SK-MEL-5 (cell line): ENCODE measurements at places on chromosomes 11 and 22.
A peak's percentile ranks its signal among the peaks of the same experiment; 100 is the strongest.

DNA sequence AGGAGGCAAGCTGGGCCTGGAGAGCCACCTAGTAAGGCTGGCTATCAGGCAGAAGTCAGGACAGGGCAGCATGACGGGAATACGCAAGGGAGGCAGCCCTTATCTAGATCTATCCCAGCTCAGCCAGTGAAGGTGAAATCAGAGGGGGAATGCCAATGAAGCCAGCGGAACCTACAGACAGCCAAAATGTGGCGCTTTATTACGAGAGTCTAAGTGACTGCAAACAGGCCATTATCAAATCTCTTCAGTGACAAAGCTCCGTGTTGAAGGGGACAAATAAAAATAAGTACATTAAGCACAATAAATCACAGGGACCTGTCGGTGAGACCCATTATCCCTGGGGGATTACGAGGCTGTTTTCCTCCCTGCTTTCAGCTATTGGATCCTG lies 22.8 kb downstream of the LARGE1 start:
- no peak for DNase-seq

DNA sequence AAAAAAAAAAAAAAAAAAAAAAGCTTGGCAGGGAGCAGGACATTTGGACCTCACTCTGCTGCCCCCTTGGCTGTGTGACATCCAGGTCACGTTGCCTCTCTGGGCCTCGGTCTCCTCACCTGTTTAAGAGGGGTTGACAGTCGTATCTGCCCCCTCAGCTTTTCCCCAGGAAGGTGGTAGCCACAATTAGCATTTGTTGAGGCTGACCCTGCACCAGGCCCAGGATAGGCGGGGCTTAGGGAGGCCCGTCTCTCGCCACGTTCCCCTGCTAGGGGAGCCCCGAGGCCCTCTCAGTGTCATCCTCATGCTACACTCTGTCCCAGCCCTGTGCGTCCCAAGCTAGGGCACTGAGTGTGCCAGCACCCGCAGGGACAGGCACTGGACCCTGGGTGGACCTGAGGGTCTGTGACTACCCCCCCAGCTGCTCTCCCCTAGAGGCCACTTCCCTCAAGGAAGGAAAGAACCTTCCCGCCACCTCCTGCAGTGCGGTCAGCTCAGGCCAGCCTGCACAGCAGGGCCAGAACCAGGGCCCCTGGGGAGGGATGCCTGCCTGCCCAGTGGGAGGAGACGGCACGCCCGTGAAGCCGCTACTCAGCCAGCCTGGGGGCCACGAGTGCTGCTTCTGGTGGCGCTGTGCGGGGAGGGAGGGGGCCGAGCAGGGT lies 38.5 kb upstream of the PPARA start:
- DNase-seq = no peak

- DNase-seq = no peak
These were observed 38.0 kb downstream of the TMEM45B start for GRCh38 chr11:129853518-129854231.

DNA sequence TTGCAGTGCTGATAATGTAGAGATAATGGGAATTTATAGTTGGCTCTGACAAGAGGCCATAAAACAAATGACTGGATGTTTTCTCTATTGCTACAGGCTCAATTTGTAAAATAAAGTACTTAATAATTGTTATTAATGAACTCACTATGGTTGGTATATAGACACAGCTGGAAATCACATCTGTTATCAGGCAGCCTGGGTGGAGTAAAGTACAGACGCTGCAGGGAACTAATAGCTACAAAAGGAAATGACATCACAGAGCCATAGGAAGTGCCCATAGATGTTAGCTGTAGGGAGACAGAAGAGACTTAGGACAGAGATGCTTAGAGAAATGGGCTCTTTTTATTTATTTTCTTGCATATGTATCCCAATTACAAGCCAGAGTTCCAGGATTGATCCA lies 81.0 kb upstream of the SNX19 start:
- no peak for DNase-seq

DNA sequence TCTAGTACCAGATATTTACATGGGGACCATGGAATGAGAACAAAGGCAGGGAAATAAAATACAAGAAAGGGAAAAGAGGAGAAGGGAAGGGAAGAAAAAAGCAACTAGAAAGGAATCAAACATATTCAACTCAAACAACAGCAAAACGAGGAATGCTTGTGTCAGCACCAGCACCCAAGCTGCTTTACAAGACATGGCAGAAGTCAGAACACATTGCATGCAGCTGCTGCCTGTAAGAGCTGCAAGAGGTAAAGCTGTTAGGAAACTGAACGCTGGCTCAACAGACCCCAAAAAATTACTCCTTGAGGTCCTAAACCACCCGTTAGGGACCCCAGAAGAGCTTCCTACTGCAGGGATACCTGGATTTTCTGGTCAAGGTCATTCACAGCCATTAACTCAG lies 296.9 kb downstream of the OPCML start:
- DNase-seq = no peak

DNA sequence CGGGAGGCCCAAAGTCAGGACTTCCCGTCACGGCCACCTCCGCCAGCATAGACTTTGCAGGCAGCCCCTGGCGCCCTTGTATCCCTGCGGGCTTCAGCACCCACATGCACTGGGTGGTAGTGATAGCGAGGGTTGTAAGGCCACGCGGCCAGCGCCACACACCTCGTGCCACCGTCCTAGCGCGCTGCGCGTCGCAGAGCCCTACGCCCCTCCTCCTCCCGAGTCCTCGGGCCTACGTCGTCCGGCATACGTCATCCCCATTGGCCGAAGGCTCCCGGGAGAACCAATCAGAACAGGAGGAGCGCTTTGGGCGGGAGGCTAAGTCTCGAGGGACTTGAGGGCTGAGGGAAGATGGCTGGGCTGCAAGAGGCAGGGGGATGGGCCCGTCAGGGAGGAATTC lies 1.3 kb upstream of the BTBD18 start:
- DNase-seq = no peak

- no peak for DNase-seq
These were observed 4.6 kb upstream of the GALR3 start for GRCh38 chr22:37818409-37819104.

- no peak for DNase-seq
These were observed 83.3 kb downstream of the ATG16L2 start for GRCh38 chr11:72897506-72897905.

- no peak for DNase-seq
These were observed 7.5 kb upstream of the C11orf65 start for GRCh38 chr11:108474664-108475463.

- DNase-seq = peak; percentile 61
These were observed 39.2 kb upstream of the SLC36A4 start for GRCh38 chr11:93236741-93237675.

- peak; percentile 99 for DNase-seq
These were observed at the start of gene RBM4 for GRCh38 chr11:66638177-66639065. Gene RBM4, plus strand, starts transcription at chr11:66638703. Its CDS starts 1,009 bp downstream, at chr11:66639712.

DNA sequence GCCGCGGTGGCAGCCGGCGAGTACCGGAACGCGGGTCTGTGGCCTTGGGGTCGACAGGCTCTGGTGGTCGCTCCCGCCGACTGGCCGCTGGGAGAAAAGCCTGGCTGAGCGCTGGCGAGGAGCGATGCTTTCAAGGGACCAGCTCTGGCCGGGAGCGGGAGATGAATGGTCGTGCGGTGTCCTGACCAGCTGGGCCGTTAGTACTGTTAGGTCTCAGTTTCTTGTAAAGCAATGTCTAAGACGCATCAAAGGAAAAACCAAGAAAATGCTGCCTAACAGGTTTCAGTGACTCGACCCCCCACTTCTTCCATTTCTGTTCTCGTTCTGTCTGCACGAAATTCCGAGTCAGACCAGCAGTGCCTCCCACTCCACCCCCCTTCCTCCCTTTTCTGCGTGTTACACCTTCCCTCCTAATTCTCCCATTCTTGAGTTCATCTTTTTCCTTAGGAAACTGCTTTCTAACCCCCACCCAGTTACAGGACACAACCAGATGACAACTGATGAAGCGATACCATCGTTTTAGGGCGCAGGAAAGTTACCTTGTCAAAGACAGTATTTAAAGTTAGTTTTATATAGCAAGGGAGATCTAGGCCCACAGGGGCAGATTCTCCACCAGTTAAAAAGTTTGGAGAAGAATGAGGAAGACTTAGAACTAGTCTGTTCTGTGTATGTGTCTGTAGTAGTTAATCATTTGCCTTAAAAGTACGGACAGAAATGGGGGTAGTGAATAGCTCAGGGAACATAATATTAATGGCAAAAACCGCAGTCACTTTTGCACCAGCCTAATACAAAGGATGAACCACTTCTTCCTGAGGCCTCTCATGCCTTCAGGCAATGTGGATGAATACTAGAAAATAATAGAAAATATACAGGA lies 1.0 kb downstream of the CUL5 start:
- DNase-seq = no peak

DNA sequence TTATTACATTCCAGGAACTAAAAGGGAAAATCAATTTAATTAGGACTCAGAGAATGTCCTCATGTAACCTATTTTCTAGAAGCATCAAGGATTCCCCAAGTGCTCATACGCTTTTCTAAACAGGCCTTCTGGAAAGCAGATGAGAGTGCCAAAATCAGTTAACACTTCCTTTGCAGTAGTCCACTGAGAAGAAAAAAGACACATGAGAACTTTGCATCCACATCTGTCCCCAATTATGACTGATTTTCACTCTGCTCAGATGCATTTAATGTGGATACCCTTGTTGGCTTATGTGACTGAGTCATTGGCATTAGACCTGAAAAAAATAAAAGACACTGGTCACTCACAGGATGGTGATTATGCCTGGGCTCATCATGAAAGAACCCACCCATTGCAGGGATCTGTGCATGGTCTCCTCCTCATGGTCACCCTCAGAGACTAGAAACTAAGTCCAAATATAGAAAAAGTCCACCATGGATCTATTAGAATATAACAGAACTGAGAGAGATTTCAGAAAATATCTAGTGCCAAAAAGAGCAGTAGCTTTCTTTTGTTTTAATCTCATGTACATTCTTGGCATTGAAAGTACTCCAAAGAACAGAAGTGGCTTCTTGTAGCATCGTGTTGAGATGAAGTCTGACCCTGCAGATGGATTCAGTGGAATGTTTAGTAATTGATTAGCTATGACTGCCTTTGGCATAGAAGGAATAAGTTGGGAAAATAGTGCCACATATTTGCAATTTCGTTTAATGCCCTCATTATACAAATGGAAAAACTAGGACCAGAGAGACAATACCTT lies 48.8 kb upstream of the FIBIN start:
- DNase-seq = no peak

DNA sequence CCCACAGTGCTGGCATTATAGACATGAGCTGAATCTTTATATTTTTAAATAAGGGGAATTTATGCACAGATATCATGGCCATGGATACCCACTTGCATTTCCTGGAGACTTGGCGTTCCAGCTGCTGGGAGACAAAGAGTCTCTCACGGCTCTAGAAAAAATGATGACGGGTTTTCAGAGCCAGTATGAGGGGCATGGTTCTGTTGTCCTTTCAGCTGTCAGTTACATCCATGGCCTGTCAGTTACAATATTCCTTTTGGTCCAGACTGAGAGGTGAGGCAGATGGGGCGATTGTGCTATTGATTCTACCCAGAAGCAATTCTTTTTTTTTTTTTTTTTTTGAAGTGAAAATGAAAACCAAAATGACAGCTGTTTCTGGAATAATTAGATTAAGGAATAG lies 29.7 kb downstream of the USH1C start:
- DNase-seq = no peak

DNA sequence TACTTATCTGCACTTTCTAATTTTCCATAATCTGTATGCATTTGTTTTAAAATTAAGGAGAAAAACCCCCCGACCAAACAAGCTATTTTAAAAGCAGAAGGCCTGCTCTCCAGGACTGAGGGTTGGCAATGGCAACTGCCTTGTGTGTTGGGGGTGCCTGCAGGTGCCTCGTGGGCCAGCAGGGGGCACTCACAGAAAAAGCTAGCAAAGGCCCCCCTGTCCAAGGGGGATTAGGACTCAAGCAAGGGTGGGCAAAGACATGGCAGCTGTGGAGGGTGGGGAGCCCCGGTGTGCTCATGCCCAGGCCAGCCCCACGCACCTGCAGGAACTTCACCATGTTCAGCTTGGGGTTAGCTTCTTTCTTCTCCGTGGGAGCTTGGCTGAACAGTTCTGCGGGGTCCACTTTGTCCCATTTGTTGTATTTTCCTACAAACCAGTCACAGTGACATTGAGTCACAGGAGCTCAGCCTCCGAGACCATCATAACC lies 10.3 kb downstream of the TOP3B start:
- DNase-seq = peak; percentile 62

- DNase-seq = no peak
These were observed 19.1 kb upstream of the IL18BP start for GRCh38 chr11:71979602-71980001.

DNA sequence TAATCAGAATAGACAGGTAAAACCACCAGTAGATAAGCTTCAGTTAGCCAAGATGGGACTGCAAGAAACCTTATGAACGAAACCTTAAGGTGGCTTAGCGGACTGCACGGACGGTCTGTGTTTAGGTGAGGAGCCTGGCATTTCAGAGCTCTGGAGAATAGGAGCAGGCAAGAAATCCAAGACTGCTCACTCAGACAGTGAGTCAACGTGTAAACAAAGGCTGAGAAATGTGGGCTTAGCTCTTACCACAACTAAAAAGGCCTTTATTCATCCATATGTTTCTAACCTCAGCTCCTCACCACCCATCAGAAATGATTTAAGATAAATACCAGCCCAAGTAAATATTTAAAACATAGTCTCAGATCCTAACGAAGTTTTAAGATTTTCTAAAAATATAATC lies 657.7 kb downstream of the OPCML start:
- DNase-seq = no peak

DNA sequence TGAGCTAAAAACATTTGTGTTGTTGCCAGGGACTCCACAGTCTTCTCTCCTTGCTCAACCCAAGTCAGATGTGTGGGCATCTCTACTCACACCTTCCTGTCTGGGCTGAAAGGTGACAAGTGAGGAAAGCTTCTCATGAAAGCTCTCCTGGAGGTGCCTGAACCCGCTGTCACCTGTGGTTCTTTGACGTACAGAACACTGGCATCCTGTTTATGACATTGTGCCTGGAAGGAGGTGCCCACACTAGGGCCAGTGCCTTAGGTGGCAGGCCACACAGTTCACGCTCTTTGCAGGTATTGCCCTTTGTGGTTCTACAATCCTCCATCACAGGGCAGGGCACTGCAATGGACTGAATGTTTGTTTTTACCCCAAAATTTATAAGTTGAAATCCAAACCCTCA lies 108.5 kb downstream of the CD44 start:
- no peak for DNase-seq

DNA sequence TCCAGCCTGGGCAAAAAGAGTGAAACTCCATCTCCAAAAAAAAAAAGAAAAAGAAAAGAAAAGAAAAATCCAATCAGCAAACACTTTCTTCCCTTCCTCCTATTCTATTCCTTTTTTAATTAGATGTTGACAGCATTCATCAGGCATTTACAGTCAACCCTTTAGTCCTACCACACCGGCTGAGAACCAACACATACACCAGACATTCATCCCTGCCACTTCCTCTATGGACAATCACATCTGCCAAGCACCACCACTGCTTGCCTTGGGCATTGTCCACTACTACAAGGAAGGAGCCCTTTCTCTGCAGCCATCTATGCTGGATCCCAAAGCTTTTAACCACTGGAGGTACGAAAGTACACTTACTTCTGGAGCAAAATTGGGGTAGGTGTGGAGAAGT lies 9.4 kb upstream of the SLN start:
- no peak for DNase-seq

- DNase-seq = no peak
These were observed 77.1 kb upstream of the IGLL5 start for GRCh38 chr22:22810471-22810870.

- DNase-seq = peak; percentile 89
These were observed 5.8 kb upstream of the MIEF1 start for GRCh38 chr22:39496131-39496838.

- no peak for DNase-seq
These were observed 324.8 kb downstream of the MN1 start for GRCh38 chr22:27476729-27477128.

- no peak for DNase-seq
These were observed 415 bp downstream of the CENATAC start for GRCh38 chr11:118998388-118998717.
